ENCODE measurements at places on chromosomes 6 and 20.
A peak's percentile ranks its signal among the peaks of the same experiment; 100 is the strongest.

DNA sequence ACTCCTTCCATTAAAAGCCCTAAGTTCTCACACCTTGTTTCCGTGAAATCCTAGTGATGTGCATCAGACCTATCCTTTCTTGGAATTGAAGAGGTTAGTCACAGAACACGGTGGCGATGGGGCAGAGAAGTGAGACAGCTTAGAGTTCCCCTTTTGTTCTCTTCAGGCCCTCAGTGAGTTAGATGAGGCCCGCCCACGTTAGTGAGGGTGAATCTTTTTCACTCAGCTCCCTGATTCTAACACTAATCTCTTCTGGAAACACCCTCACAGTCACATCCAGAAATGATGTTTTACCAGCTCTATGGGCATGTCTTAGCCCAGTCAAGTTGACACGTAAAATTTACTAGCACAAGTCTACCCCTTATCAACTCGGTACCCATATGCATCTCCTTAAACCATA is 172.7 kb upstream of the NOX3 start:
- no peak for DNase-seq

DNA sequence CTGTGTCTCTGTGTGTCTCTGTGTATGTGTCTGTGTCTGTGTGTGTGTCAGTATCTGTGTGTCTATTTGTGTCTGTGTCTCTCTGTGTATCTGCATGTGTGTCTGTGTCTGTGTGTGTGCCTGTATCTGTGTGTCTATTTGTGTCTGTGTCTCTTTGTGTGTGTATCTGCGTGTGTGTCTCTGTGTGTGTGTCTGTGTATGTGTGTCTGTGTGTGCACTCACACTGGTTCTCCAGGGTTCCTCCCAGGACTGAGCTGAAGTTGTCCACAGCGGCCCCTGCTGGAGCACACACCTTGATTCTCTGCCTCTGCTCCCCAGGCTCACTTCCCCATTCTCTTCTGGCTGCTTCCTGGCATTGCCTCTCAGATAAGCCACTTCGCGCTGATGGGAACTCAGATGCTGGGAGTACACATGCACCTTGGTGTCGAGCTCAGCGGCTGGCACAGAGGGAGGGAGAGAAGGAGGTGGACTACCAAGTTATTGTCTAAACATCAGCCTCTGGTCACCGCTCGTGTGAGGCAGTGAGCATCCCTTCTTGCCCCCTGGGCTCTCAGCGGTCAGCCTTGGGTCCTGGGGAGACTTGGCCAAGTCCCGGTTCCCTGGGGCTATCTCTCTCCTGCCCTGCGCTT is 104.9 kb upstream of the NXT1 start:
- peak; percentile 17 for DNase-seq

DNA sequence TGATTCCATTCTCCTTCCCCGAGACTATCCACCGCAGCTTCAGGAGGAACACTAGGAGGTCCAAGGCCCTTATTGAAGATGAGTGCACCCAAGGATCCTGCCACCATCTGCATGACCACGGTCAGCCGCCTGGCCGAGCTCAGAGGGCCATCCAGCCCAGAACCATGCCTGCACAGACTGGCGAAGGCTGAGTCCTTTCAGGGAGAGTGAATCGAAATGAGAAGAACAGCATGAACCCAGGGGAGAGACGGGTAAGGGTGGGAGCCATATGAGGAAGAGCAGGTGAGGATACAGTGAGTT is 26.3 kb downstream of the SERPINB6 start:
- no peak for DNase-seq

DNA sequence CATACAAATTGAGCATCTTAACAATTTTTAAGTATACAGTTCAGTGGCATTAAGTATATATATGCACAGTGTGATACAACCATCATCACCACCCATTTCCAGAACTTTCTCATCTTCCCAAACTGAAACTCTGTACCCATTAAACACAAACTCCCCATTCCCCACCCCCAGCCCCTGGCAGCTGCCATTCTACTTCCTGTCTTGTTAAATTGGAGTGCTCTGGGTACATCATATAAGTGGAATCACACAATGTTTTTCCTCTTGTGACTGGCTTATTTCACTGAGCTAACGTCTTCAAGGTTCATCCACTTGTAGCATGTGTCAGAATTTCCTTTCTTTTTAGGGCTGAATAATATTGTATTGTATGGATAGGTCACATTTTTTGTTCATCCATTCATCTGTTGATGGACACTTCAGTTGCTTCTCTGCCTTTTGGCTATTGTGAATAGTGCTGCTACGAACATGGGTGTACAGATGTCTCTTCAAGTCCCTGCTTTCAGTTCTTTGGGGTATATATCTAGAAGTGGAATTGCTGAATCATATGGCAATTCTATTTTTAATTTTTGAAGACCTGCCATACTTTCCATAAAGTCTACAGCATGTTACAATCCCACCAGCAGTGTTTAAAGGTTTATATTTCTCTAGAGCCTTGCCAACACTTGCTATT is 19.6 kb upstream of the RREB1 start:
- DNase-seq = no peak

DNA sequence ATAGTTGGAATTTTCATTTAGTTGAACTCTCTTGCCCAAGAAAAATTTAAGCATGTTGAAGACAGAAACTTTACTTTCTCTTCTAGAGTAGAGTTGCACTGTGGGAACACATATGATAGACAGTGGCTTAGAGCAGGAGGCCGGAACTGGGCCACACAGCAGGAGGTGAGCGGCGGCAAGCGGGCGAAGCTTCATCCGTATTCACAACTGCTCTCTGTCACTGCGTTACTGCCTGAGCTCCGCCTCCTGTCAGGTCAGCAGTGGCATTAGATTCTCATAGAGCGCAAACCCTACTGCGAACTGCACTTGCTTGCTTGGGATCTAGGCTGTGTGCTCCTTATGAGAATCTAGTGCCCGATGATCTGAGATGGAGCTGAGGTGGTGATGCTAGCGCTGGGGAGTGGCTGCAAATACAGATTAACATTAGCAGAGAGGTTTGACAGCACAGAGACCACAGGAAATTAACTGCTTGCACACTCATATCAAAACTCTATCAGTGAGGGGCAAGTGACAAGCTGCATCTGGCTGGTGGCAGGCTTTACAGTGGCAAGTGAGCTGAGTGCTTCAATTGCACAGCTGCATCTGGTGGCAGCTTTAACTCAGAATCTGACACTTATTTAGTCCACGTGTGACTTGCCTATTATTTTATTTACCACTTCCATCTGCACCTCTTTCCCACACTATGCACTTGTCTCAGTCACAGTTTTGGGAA is 174.9 kb upstream of the C6orf118 start:
- no peak for DNase-seq

DNA sequence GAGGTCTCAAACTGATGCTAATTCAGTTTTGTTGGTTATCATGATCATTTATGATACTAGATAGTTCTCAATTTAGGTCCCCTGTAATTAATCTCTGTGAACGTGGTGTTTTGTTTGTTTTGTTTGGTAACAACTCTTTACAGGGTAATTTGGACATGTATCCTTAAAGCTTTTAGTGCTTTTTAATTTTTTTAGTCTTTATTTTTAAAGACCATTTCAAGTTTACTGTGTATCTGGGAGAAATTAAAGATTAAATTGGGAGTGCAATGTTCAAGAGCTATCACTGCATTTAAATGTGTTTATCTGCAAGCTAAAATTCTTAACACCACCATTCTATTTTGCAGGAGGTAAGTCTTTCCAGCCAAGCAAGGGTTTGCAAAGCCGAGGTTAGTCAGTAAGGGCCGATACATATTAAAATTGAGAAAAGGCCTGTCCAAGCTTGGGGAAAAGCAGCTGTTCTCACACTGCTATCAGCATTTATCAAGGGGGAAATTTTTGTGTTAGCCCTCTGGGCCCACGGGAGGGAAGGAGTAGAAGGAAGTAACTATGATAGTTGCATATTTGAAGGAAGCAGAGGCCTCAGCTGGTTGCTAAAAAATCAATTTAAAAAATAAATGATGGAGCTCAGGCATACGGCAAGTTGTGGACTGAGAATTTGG is 59.3 kb upstream of the ZNF217 start:
- no peak for DNase-seq

- no peak for DNase-seq
Observed at GRCh38 chr6:135939208-135939591, 87.7 kb downstream of the PDE7B start.

- no peak for DNase-seq
Observed at GRCh38 chr6:150417250-150417649, 48.4 kb downstream of the IYD start.

- no peak for DNase-seq
Observed at GRCh38 chr6:150373260-150373701, 4.5 kb downstream of the IYD start.

- DNase-seq = peak; percentile 35
Observed at GRCh38 chr20:39004508-39004907, 42.4 kb downstream of the DHX35 start.

DNA sequence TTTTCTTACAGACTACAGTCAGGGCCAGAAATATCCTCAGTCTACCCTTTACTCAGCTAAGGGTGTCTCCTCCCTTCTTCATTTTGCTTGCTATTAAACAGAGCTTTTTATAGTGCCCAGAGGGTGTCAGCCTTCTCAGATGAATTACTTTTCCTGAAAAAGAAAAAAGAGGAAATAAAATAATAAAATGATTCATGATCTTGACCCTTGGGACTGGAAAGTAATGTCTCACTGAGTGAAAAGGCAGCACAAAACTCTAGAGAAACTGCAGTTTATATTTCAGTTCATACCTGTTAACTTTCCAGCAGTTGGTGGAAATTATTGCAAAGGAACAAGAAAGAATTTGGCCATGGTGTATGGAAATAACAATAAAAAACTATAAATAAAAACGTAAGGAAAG is 170.6 kb downstream of the IBTK start:
- no peak for DNase-seq

DNA sequence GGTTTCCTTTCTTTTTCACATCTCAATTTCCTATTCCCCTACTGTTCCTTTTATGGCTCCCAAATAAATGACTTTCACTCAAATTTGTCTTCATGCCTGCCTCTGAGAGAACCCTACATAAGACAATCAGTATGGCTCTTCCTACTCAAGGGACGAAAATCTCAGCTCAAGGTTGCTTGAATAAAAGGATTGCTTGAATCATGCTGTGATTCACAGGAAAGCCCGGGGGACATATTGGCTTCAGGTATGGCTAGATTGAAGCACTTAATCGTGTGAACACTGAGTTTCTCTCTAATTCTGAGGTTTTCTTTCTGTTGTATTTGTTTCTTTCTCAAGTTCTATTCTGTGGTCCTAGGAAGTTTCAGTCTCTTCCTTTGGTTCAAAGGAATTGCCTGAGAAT is 140.3 kb upstream of the SULF2 start:
- no peak for DNase-seq

GRCh38 chr20:50728486-50728980 is 2.8 kb upstream of the PARD6B start:
- DNase-seq = no peak

- no peak for DNase-seq
Observed at GRCh38 chr6:134738211-134738885, 211.6 kb downstream of the ALDH8A1 start.

DNA sequence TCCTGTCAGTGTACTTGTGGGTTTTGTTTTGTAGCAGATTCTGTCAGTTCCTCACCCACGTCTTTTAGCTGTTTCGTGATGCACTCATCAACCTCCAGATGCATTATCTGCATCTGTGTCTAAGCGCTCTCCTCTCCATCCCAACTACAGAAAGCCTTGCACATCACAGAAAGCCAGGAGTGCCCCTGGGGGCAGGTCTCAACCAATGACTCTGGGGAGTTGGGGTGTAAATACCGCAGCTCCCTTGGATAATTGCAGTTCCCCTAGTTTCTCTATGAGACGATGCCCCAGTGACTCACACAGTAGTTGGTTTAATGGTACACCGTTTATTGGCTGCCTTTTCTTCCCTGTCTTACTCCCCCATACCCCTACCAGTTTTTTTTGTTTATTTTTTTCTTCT is 158.1 kb downstream of the SOX4 start:
- DNase-seq = no peak

GRCh38 chr20:41308290-41308711 is 9.2 kb downstream of the ZHX3 start:
- DNase-seq = no peak

- no peak for DNase-seq
Observed at GRCh38 chr6:35677456-35677855, 11.3 kb downstream of the FKBP5 start.

GRCh38 chr20:4043796-4044195 is 28.4 kb upstream of the RNF24 start:
- no peak for DNase-seq

- no peak for DNase-seq
Observed at GRCh38 chr20:13131688-13132087, 89.4 kb upstream of the ISM1 start.

GRCh38 chr6:119294984-119295383 is 54.6 kb downstream of the MAN1A1 start:
- DNase-seq = no peak

DNA sequence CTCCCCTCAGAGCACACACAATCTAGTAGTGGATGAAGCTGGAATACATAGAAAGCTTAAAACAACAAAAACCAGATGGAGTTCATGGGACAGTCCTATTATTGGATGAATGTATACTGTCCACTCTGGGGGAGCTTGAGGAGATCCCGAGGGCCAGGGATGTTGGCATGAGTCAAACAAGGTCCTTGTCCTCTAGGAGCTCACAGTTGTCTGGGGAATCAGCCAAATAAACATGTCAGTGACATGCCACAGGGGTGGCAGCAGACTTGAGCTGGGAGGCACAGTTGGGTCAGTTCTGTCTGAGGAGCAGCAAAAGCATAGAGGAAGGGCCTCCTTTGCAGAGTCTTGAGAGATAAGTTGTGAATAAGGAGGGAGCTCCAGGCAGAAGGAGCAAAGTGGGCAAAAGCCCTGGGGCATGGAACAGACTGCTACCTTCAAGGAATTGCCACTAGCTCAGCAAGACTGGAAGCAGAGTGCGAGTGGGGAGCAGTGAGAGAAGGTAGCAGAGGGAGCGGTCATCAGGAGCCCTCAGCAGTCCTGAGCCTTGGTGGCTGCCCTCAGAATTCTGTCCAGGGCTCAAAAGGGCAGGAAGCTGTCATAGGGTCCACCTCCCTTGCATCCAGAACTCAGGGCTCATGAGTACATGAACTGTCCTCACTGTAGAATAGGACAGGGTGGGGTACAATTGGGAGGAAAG is 22.1 kb downstream of the L3MBTL1 start:
- no peak for DNase-seq

GRCh38 chr6:100203400-100203799 is 209.4 kb upstream of the MCHR2 start:
- no peak for DNase-seq

DNA sequence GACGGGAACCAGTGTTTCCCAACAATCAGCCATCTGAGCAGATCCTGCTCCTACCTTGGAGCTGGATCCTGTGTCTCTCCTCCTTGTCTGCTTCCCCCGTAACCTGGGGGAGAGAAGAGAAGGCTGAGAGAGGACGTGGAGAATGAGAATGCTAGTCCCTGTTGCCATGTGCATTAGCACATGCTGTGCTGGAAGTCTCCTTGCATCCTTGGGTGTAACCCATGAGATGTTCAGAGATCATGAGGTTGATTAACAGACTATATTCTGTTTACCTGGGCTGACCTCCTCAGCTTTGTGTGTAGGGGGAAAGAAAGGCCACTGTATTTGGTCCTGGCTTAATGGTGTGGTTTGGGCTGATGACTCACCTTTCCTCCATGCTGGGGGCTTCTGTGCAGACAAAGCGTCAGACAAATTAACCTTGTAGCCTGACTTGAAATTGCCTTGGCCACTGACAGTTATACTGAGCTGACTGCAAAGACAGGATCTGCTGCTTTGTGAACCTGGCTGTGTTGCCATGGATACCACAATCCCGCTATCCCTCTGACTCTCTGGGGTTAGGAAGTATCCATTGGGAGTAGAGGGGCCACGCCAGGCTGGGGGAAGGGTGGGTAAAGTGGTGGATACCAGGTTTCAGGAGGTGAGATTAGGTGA is 243.7 kb upstream of the CHD6 start:
- DNase-seq = no peak
